AG04449 (cell line): ENCODE measurements at places on chromosomes 12 and 14.

- no peak for DNase-seq
These were observed 25.1 kb downstream of the KCNC2 start for GRCh38 chr12:75184516-75184915.

DNA sequence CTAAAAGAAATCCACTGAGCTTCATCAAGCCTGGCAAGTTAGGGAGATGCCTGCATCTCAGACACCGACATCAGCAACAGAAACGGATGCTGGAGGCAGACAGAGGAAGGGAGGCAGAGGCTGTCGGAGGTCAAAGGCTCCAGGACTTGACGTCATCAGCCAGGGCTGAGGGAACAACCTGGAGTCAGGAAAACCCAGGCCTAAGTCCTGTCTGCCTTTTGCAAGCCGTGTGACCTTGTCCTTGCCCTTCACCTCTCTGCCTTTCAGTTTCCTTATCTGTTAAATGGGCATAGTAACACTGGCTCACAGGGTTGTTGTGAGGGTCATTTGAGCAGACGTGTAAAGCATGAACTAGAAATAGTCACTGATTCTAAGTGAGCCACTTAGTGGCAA, 194.2 kb downstream of the BCL11B start:
- DNase-seq, result no peak

DNA sequence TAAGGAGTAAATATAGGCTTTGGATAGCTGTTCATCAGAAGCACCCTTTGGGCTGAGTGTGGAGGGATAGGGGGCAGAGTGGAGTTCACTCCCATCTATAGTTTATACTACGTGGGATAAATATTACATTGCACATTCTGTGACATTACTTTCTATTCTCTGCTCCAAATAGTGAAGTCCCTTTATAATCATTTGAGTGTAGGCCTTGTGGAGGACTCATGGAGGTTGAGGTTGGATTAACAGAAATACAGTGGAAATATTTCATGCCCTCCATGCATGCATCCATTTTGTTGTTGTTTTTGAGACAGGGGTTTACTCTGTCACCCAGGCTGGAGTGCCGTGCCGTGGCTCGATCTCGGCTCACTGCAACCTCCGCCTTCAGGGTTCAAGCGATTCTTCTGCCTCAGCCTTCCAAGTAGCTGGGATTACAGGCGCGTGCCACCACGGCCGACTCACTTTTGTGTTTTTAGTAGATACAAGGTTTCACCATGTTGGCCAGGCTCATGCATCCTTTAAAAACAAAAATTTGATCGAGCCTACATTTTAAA, 1.4 kb downstream of the CHPT1 start:
- no peak for DNase-seq

DNA sequence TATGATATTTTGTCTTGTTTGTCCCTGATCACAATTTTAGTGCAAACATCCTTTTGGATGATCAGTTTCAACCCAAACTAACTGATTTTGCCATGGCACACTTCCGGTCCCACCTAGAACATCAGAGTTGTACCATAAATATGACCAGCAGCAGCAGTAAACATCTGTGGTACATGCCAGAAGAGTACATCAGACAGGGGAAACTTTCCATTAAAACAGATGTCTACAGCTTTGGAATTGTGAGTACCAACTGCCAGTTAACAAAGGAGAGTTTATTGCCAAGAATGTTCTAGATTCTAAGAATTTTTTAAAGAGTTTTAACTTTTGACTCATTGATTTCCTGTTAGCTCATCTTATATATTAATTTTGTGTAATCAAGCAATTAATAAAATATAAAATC, 55.4 kb downstream of the IRAK3 start:
- DNase-seq, result no peak

DNA sequence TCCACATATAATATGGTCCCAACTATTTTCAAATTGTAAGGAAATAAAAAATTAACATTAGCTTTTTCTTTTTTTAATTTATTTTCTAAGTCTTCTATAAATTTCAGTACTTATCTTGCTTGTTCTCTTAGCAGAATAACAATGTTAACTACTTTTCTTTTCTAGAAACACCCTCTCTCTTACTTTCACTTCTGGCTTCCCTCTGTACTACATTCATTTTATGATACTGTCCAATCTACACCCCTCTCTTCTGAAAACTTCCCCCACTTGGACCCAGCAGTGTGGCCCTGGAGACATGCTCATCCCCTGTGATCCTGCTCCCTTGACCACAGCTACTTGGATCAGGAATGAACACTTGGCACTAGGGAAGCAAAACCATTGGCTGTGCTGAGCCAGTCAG, 15.7 kb downstream of the SGPP1 start:
- no peak for DNase-seq

DNA sequence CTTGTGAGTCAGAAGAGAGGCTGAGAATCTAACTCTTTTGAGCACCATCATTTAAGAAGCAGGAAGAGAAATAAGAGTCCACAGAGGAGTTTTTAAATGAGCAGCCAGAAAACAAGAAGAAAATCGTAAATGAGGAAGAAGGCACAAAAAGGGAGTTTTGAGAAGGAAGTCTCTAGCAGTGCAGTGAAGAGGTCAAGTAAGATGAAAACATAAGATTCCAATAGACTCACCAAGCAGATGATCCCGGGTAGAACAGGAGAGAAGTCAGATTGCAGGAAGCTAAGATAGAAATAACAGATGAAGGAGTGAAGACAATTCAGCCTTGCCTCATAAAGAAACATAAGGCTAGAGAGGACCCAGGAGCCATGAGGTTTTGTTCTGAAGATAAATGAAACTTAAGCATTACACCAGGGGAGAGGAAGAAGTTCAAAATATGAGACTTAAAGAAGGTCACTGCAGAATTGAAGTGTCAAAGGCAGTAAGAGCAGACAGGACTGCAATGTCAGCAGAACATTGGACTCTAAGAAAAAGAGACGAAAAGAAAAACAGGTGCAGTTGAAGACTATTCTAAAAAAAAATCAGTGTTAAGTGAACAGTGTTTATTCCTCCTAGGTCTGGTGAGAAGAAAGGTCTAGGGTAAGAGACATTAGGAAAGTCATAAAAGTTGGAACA, 229.0 kb downstream of the SEC23A start:
- no peak for DNase-seq

DNA sequence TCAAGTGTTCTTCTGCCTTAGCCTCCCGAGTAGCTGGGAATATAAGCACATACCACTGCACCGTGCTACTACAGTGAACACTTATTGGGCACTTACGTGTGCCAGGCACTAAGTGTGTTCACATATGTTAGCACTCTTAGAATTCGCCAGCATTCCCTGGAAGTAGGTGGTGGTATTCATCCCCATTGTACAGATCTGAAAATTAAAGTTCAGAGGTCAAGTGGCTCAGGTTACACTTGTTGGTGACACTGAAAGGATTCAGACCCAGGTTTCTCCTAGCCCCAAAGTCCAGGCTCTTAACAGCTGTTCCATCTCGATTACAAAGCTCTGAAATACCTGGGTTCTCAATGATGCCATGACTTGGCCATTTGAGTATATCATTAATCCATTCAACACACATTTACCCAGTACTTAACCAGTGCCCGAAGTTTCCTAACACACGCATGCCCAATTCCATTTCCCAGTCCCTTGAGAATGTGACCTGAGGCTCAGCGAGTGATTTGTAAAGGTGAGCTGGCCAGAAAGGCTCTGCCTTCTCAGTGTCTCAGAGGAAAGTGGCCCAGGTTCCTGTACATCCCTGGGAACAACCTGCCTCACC, 4.8 kb downstream of the MVK start:
- DNase-seq, result no peak

- no peak for DNase-seq
These were observed 12.1 kb downstream of the NUAK1 start for GRCh38 chr12:106126441-106127337.

GRCh38 chr12:7872566-7873319, at the start of gene SLC2A14:
Gene SLC2A14, minus strand, starts transcription at chr12:7872915. Its CDS starts 3,035 bp downstream, at chr12:7869880.
- no peak for DNase-seq

- no peak for DNase-seq
These were observed 198.6 kb upstream of the CAND1 start for GRCh38 chr12:67070604-67071003.

DNA sequence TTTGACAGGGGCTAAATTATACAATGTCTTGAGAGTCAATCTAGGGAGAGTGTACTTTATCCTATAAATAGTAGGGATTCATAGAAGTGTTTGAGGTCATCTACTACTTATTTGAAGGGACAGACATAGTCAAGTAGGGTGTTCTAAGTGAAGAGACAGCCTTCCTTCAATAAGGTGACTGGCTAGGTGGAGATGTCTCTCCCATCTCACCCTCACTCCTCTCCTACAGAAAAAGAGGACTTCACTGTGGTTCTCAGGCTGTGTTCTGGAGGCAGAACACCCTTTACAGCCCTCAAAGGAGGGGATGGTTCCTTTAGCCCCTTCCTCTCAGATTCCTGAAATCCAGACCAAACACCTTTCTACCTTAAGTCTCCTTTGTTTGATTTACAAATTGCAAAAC, 2.8 kb upstream of the NFE2 start:
- DNase-seq, result no peak

- no peak for DNase-seq
These were observed 608 bp downstream of the ZNF410 start for GRCh38 chr14:73887318-73887616.

- no peak for DNase-seq
These were observed 1.6 kb downstream of the GABARAPL1 start for GRCh38 chr12:10214136-10214894.

DNA sequence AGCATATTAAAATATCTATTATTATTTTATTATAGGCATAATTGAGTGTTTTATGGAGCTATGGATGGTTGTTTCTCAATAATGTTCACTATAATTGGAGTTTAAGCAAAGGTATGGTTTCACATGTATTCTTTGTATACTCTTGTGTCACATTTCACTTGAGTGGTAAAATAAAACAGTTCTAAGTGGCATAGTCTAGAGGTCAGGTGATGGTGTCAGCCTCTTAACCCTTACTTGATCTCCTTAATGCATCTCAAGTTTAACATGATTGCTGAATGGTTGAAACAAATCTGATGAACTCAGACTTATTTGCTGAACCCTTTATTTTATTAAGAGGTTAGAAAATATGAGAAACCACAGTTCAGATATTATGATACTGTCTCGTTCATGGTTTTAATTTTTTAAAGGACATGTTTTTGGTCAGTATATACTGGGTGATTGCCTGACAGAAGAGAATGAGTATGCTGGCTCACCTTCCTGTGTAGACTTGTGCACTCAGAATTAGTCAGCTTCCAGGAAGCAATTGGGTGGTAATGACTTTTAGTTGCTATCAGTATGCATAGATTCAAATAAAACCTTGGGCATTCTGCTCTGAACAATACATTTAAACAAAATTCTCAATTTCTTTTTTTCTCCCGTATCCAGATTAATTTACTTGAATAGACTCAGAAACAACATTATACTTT, 464.6 kb downstream of the PCNX1 start:
- DNase-seq, result no peak

GRCh38 chr12:25723336-25723735, 170.3 kb upstream of the LMNTD1 start:
- no peak for DNase-seq

DNA sequence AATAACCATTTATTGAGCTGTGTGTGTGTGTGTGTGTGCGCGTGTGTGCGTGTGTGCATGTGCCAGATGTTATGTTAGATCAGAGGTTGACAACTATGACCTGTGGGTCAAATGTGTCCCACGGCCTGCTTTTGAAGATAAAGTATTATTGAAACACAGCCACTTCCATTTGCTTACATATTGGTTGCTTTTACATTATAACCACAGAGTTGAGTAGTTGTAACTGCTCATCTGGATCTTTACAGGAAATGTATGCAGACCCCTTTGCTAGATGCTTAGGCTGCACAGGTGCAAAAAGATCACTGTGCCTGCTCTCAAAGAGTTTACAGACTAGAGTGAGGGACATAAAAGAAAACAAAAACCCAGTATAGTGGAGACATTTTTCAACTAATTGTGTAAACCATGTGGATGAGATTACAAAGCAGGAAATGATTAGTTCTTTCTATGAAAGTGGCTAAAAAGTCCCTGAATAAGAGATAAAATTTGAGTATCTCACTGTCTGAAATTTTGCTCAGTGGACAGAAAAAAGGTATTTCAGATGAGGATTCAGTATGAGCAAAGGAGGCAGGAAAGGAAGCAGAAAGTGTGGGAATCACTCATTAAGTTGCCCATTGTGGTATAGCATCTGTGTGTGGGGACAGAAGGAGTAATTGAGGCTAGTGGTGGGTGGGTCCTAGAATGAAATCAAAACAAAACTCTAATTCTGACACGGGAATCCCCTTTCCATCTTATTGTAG, 188.4 kb downstream of the PAH start:
- DNase-seq, result no peak

DNA sequence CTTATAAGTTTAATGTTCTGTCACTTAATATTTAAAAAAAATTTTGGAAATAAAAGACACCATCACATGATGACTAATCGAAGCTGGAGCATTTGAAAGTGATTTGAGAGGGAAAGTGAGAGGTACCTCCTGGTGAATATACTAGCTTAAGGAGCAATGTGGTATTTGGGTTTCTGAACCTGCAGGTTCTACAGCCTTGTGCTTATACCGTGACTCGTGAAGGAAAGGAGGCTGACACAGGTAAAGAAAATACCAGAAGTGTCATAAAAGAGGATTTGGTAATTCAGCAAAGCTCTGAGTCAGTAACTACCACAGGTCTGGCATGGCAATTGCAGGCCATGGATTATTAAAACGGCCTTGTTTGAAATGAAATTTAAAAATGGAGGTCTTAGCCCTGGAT, 151.0 kb downstream of the SLC38A4 start:
- DNase-seq, result no peak

- DNase-seq, result no peak
These were observed 317.6 kb downstream of the DPF3 start for GRCh38 chr14:72576258-72576657.

DNA sequence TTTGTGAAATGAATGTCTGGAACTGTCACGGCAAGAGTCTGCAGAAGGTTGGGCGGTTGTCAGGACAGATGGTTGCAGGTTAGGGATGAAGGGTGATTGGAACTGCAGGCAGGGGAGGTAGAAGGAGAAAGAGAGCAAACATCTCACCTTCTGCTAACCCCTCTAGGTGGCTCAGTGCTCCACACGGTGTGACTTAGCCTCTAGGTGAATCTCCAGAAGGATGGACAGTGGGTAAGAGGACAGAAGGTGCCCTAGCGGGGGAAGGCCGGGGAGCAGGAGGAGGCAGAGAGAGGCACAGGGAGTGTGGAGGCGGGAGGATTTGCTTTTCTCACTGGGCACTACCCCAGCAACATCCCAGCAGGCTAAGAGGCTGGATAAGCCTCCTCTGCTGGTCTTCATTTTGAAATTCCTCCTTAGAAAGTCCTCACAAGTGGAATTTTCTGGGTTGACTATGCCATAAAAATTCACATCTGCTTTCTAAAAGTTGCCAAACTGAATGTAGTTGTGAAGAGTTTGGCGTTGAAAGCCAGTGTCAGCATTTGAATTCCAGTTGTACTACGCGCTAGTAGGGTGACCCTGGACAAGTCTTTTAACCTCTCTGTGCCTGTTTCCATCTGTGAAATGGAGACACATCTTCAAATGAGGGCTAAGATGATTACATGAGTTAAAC, 10.7 kb upstream of the GPR68 start:
- DNase-seq, result no peak
